ENCODE measurements at places on chromosomes 16 and 17.

DNA sequence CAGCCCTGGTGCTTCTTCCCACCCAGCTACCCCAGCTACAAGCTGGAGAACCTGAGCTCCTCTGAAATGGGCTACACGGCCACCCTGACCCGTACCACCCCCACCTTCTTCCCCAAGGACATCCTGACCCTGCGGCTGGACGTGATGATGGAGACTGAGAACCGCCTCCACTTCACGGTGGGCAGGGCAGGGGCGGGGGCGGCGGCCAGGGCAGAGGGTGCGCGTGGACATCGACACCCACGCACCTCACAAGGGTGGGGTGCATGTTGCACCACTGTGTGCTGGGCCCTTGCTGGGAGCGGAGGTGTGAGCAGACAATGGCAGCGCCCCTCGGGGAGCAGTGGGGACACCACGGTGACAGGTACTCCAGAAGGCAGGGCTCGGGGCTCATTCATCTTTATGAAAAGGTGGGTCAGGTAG lies 3.6 kb downstream of the GAA start:
- no peak for DNase-seq

DNA sequence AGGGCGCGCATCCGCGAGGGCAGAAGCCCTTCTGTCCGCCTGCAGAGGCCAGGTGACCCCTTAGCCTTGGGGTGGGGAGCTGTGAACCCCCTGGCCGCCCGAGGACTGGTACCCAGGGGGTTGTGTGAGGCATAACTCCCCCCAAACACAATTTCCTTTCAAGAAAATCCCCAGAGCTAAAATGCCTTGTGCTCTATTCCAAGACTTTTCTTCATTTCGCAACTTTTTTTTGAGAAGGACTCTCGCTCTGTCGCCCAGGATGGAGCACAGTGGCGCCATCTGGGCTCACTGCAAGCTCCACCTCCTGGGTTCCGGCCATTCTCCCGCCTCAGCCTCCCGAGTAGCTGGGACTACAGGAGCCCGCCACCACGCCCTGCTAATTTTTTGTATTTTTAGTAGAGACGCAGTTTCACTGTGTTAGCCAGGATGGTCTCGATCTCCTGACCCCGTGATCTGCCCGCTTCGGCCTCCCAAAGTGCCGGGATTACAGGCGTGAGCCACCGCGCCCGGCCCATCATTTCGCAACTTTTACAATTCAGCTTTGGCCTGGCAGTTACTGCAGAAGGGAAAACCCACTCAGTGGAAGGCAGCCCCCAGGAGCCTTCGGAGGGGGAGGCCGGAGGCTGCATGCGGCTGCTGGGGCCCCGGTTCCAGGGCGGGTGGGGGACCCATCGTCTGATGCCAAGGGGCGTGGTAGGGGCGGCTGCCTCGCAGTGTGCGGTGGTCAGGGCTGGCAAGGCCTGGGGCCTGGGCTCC lies 963 bp upstream of the APRT start:
- DNase-seq, result peak; percentile 41

DNA sequence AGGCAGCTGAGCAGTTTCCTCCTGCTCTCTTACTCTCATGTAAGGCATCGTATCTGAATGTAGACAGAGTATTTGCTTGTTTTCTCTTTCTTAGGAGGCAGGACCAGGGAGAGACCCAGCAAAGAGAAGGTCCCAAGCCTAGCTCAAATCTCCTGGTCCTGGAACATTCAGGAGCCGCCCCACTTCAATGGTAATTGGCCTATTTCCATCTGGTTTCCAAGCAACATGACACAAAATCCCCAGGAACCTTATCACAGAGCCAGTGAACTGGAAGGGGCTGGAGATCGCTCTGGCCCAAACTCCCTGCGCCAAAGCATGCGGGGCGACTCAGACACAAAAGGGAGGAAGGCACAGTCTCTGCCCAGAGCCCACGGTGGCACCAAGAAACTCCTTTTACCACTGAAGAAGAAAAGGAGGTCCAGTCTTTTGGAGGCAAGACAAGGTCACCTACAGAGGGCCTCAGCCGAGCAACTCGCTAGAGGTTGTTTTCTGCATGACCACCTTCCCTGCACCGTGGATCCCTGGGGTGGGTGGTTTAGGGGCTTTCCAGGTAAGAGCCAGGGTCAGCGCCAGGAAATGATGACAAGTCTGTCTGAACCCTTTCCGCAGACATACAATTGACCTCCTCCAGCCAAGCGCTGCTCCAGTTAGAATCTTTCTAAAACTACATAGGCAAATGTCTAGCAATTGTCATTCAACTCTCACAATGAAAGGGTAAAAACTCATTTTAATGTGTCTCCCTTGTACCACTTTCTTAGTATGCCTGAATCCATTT lies 394.7 kb downstream of the SOX9 start:
- DNase-seq, result no peak

DNA sequence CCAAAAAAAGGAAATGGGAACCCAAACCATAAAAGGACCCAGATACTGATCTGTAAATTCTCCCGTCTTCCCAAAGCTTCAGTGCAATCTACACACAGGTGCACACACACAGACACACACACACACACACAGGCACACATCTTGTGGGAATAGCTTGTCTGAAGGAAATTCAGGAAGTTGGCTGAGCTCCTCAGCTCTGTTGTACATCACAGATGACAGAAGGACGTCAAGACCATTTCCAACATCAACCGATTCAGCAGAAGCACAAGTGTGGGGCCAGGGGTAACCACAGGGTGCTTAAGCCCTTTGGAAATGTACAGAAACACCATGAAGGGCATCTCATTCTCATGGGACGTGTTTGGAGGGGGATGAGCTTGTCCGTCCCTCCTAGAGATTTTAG lies 498.1 kb upstream of the PSMD7 start:
- DNase-seq, result no peak

GRCh38 chr17:56640116-56640515 lies 46.6 kb downstream of the NOG start:
- no peak for DNase-seq
